Kidney epithelial cell (primary cell): ENCODE measurements at places on chromosomes 5 and 9. TPM values are rescaled to one million over a fixed set of nuclear protein-coding genes. Genes with fewer than 3 reads are reported as not detected.

DNA sequence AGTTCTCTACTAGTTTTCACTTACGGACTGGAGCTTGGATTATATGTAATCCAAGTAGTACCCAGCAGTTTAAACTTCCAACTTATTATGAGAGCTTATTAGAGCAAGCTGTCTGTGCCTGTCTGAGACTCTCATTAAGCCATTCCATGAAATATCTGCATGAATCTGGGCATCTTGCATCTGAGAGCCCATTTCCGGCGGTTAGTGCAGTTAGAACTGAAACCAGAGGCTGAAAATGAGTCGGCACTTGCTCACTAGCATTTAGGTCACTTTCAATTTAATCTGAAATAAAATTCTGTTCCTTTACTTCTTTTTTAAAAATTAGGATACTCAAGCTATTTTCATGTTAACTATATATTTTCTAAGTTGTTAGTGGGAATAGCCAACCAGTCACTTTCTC, 102.2 kb downstream of the MEGF10 start:
- no peak for DNase-seq

DNA sequence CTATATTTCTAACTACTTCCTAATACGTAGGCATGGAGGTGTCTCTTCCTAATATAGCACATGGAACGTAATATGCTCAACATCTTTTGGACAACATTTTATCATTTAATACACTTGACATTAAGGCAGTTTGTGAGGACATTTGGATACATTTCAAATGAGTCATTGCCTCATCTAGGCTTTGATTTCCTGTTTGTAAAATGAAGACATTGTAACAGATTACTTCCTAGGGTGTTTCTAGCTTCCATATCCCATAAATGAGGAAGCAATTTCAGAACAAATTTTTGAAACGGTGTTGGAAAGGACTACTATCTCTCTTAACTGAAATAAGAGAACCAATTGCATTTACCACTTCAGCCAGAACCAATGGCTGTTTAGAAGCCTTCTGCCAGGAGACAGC, 38.7 kb downstream of the SLC28A3 start:
- no peak for DNase-seq

DNA sequence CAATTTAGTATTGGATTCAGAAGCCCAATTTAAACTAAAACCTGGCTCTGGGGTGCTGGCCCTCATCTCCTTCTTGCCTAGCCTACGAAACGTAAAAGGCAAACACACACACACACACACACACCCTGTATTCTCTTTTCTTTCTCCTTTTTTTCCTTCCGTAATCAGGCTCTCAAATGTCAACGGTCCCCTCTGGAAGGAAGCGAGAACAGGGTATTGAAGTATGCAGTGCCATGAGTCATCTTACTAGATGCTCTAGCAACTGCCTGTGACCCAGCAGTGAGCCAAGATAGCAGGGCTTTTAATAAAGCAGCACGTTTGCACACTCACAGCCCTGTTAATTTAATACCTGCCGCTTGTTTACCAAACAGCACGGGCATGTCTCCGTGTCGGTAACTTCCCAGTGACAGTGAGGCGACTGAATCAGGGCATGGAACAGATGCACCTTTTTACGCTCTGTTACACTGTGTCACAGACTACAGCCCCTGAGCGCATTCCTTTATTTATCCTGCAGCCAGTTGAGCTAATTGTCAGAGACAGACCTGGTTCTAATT, 243.8 kb downstream of the BNC2 start:
- peak; percentile 72 for DNase-seq

DNA sequence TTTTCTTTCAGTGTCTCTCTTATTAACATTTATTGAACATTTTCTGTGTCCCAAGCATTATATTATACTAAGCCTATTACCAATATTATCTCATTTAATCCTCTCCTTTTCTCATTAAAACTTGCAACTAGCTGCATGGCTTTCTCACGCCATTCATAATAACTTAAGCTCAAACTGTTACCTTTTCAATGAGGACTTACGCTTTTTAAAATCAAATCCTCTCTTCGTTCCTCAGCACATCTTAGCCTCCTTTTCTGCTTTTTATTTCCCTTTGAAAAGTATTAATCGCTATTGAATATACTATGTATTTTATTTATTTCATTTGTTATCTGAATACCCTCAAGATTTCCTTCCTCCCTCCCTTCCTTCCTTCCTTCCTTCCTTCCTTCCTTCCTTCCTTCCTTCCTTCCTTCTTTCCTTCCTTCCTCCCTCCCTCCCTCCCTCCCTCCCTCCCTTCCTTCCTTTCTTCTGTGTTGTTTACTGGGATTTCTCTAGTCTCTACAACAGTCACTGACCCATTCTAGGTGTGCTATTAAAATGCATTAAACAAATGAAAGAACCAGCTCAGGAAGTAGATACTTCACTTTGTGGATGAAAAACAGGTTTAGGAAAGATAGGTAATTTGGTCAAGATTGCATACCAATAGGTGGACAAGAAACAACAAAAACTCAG, 294.1 kb upstream of the TUT7 start:
- no peak for DNase-seq

The TNFSF15 gene
- total RNA-seq: 11.7 and 13.4 TPM in 2 replicates
